Islet precursor cell (in vitro differentiated cells): ENCODE measurements at places on chromosomes 3 and 15.

DNA sequence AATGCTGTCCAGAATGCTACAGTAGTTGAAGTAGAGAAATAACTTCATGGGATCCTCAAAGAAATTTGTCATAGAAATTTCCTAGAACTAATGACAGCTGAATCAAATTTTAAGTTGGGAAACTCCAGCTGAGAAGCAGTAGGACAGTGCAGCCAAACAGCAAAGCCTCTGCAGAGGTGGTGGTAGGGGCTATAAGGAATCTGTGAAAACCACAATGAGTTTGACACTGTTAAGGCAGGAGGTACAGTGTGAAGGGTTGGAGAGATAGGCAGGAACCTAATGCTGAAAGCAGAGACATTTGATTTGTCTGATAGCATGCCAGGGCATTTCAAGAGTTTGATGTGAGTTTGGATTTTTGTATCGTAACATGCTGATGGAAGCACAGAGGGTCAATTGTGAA is 22.0 kb downstream of the ASTE1 start:
- no peak for DNase-seq

- DNase-seq: no peak
Observed at GRCh38 chr15:59553879-59554735, 57.5 kb upstream of the GCNT3 start.

- no peak for DNase-seq
Observed at GRCh38 chr3:113495035-113495434, 19.9 kb downstream of the SPICE1 start.

GRCh38 chr3:65194047-65194714 is 506.4 kb upstream of the ADAMTS9 start:
- peak; percentile 56 for DNase-seq

GRCh38 chr3:45793482-45794176 is 2.7 kb downstream of the SLC6A20 start:
- peak; percentile 56 for DNase-seq

- DNase-seq: no peak
Observed at GRCh38 chr3:28050885-28051284, 190.5 kb upstream of the CMC1 start.

- peak; percentile 45 for DNase-seq
Observed at GRCh38 chr3:119631516-119631915, 28.9 kb downstream of the POPDC2 start.

DNA sequence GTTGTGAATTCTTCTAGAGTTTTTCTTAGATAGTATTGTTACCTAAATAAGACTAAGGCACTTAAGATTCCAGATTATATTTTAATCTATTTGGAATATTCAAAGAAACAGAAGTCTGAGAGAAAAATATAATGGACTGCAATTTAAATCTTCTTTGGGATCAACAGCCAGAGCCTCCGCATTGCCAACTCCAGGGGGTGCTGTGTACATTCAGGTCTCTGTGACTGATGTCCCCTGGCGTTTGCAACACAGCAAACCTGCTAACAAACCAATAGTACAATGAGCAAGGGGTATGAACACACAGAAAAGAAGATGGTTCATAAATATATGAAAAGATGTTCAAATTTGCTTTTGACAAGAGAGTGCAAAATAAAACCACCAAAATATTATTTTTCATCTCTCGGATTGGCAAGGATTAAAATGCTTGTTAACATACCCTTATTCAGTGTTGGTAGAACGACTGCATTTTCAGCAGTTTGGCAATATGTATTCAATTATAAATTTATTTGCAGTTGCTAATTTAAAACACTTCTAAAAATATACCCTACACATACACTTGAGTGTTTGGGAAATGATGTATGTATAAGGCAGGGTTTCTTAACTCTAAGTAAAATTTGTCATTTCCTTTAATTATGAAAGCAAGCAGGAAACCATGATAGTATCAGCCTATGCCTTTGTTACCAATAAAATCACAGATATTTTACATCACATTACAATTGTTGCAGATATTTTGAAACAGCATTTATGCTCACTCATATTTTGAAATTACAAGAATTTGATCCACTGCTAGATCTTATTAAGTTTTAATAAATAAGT is 16.1 kb upstream of the TM4SF1 start:
- peak; percentile 84 for DNase-seq

DNA sequence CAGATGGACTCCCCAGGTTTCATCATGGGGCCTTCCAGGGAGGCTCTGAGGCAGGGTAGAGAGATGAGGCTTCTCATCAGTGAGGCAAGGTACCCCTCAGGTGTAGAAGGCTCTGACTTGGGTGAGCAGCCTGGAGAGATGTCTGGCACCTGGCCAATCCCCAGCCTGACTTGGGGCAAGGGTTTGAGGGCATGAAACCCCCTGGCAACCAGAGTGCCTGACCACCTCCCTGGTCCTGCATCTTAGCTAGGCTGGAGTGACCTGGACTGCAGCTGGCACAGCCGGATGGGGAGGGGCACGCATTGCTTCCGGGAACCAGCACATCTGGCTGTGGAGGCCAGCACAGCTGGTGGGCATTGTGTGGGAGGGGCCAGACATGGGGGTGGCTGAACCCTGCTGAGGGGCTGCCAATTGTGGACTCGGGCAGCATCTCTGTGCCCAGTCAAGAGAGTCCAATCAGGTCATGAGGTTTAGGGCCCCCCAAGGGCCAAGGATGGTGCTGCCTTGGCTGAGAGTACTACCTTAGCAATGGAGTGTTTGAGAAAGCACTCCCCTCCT is 1.9 kb downstream of the ZBTB47 start:
- DNase-seq: peak; percentile 54

DNA sequence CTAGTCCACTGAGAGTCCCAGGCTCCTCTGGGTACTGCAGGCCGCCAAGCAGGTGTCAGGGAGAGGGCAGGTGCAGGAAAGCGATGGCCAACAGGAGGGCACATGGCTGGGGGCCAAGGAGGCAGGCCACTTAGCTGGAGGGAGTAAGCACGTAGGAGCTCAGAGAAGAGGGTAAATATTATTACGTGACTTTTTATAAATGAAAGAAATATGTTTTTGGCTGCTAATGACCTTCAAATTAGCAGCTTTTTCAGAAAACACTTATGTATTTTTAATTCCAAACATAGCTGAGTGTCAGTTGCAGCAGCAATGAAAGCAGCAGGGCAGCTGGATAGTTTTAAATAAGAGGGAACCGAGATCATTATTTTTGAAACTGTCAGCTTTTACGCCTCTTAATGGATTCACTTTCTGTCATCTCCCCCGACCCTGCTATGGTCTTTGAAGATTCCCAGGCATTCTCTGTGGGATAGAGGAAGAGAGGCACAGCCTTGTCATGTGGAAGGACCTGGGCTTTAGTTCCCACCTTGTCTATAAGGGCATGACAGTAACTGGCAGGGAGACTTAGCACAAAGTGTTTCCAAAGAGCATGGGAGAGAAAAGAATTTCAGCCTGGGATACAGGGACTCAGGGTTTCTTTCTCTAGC is 477.1 kb downstream of the EPHB1 start:
- no peak for DNase-seq

DNA sequence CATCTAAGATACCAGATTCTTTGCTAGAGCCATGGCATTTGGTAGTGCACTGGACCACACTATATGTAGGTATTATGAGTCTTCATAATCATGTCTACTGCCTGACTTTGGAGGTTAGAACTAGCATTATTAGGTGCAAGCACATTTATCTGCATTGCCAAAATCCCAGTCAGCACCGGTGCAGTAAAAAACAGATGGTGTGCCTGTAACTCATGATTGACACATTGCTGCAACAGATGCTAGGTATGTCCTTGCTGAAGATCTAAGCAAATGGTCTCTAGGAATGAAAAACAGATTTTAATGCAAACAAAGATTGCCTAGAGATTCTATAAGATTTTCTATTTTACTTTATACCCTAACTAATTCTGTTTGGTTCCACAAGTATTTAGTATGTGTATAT is 47.7 kb downstream of the MYO5A start:
- DNase-seq: no peak

- DNase-seq: peak; percentile 37
Observed at GRCh38 chr3:39275052-39275451, 4.8 kb downstream of the CX3CR1 start.

DNA sequence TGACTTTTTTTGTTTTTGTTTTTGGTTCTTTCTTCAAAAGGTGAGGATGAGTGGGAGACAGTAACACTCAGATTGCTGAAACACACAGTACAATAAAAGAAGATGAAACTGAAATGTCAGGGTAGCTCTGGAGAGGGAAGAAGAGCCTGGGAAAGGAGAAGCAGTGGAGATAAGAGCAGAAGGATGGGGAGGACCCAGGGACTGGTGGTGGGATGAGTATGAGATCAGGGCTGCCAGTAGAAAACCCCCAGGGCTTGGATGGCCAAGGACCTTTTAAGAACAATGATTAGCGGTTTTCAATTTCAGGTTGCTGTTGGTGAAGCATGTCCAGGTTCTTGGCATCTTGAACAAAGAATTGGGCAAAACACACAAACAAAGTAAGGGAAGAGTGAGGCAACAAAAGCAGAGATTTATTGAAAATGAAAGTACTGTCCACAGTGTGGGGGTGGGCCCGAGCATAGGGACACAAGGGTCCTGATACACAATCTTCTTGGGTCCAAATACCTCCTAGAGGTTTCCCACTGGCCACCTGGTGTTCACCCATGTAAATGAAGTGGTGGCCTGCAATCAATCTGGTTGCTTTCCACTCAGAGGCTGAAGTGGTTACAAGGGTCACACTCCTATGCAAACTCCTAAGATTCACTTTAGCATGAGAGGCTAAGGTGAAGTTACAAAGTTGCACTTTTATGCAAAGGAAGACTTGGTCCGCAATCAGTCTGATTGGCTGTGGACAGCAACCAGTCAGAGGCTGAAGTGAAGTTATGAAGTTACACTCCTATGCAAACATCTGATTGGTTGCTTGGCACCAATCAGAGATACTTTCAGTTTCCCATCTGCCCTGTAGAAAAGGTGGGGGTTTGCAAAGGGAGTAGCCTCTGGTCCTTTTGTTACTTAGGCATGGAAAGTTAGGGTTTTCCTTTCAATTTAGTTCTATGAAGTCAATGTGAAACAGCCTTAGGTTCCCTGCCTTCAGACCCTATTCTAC is 26.1 kb upstream of the MFSD1 start:
- DNase-seq: no peak

GRCh38 chr15:40932156-40932555 is 3.0 kb downstream of the DLL4 start:
- no peak for DNase-seq

DNA sequence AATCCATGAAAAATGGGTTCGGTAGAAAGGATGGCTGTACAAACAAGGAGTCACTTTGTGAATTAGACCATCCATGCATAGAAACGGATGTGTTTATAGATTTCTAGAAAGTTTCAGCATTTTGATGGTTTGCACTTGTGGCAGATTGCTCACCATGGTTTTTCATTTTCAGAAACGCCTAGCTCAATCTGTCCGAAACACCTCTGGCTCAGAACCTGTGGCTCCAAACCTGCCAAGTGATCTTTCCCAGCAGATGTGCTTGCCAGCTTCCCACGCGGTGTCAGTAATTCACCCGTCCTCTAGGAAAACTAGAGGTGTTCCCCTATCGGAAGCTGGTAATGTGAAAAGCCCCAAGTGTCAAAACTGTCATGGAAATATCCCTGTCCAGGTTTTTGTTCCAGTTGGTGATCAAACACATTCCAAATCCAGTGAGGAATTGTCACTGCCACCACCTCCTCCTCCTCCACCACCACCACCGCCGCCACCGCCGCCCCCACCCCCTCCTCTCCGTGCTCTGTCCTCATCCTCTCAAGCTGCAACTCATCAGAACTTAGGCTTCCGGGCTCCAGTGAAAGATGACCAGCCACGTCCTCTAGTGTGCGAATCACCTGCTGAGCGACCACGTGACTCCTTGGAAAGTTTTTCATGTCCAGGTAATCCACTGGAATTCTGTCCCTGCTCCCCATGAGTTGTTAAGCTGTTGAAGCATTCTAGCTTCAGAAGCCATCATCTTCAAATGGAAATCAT is 21.2 kb downstream of the WHAMM start:
- DNase-seq: no peak

DNA sequence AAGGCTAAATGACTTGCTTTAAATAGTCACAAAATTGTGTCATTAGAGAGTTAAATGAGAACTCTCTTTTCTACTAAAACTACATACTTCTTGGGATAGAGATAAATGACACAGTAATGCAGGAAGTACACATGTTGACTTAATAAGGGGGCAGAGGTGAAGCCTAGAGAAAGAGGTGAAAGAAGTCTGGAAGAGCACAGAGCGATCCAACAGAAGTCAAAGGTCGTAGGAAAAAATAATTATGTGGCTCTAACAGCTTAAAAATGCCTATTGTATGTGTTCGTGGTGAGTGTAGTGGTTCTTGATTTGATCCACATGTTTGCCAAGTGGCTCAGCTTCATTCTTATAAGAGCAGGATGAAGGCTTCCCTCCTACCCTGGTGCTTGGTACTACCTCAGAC is 61.7 kb downstream of the TMEM212 start:
- no peak for DNase-seq

DNA sequence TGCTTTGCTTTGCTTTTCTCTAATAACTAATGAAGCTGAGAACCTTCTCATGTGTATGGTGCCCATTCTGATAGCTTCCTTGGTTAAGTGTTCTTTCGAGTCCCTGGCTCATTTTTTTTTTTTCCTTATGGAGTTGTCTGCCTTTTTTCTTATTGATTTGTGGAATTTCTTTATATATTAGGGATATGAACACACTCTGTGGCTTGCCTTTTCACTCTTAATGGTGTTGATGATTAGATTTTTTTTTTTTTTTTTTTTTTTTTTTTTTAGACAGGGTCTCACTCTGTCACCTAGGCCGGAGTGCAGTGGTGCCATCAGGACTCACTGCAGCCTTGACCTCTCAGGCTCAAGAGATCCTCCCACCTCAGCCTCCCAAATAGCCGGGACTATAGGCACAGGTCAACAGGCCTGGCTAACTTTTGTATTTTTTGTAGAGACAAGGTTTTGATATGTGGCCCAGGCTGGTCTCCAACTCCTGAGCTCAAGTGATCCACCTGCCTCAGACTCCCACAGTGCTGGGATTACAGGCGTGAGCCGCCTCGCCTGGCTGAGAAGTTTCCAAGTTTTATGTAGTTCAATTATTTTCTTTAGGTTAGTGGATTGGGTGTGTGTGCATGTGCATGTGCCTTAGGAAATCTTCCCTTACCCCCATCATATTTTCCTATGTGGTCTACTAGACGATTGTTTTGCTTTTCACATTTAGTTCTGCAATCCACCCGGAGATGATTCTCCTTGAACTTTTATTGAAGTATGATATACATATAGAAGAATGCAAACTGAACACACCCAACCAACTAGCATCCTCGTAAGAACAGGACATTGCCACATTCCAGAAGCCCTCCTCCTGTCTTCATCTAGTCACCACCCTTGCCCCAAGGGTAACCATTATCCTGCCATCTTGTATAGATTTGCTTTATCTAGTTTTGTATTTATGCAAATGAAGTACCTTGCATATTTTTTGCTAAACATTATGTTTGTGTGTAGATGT is 1.7 kb upstream of the SNRPA1 start:
- no peak for DNase-seq

- DNase-seq: no peak
Observed at GRCh38 chr3:7445331-7445730, 584.4 kb downstream of the GRM7 start.
